CD4-positive, CD25-positive, alpha-beta regulatory T cell (primary cell): ENCODE measurements at places on chromosomes 6 and 20. TPM values are rescaled to one million over a fixed set of nuclear protein-coding genes. Genes with fewer than 3 reads are reported as not detected.

Gene DEF6
- 247 TPM for total RNA-seq

Gene RAET1L
- not detected for total RNA-seq

Gene STMND1
- not detected for total RNA-seq

Gene MPIG6B
- total RNA-seq, result 10.8 TPM

DNA sequence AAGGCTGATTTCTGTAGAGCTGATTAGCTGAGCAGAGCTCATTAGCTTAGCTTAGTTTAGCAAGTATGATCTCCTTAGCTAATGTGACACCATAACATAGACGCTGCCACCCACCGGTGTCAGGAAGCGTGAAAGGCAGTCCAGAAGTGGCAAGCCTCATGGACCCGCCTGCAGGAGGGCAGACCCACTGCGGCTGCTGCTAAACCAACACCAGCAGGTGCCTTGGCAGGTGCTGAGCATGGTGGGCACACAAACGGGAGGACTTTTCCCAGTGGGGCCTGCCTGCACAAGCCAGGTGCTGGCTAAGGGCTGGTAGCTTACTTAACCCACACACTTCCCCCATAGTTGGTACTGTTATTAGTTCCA lies 22.7 kb downstream of the ZDHHC14 start:
- no peak overlapping the region for H3K4me3 ChIP-seq
- no peaks in the 10 kb centered on the region for H3K36me3 ChIP-seq
- H3K27ac ChIP-seq, result no peak overlapping the region
- no peak for DNase-seq
- H3K4me1 ChIP-seq, result no peaks in the 10 kb centered on the region

DNA sequence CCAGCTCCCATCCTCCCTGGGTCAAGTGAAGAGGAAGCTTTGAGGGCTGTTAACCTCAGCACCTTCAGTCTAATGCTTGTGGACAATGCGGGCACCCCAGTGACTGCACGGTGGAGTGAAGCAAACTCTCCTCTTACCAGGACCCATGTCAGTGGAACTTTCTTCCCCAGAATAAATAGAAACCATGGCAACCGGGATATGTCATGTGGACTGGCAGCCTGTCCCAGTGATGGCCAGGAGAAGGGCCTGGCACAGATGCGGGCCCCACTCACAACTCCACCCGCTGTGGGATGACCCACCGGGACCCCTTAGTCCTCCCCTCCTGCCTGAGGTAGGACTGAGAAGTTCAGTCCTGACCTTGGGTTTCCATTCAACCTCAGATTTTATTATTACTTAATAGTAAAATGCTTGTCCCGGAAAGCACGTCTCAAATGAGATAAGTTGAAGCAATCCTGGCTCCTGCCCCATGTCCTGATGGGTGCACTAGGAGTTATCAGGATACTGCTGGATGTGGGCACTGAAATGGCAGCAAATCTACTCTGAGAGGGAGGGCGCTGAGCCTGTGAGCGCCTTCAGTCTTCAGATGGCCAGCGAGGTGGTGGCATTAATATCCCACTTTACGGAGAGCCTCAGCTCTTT lies 23.5 kb downstream of the TOX2 start:
- H3K27me3 ChIP-seq, result no peaks in the 10 kb centered on the region
- no peaks in the 10 kb centered on the region for H3K36me3 ChIP-seq
- no peak for DNase-seq
- no peak overlapping the region for H3K4me3 ChIP-seq
- peaks cover 43% of the 10 kb centered on the region for H3K4me1 ChIP-seq
- H3K27ac ChIP-seq, result no peak overlapping the region

GRCh38 chr6:130978660-130979396 lies 84.2 kb downstream of the EPB41L2 start:
- H3K27me3 ChIP-seq, result no peaks in the 10 kb centered on the region
- no peak overlapping the region for H3K27ac ChIP-seq
- no peak for DNase-seq
- H3K4me3 ChIP-seq, result no peak overlapping the region

DNA sequence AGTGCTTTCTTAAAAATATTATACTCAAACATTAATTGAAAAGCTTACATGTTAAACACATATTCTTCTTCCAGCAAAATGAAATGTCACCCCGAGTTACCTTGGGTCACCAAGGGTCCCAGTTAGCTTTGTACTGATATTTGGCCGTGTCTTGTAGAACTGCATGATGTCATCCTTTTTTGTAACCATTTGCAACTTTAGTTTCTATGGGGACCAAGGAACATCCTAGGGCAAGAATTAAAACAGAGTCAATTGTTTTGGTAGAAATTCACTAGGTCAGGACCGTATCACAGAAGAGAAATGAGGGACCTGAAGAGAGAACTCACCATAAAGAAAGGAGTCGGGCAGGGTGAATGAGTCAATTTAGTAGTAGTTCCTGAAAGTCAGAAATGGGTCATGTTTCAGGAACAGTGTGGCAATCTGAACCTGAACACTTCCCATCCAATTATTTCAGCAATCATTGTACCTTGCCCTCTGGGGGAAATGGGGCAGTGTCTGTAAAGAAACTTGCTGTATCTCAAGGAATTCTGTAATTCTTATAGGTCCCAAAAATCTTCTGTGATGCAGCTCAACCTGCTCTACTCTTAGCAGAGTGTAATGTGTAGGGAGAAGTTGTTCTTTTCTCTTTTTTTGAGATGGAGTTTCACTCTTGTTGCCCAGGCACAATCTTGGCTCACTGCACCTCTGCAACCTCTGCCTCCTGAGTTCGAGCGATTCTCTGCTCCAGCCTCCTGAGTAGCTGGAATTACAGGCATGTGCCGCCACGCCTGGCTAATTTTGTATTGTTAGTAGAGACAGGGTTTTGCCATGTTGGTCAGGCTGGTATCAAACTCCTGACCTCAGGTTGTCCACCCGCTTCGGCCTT lies 5.3 kb upstream of the AKAP7 start:
- peaks cover under 1% of the 10 kb centered on the region for H3K4me1 ChIP-seq
- no peak overlapping the region for H3K27ac ChIP-seq
- no peak overlapping the region for H3K4me3 ChIP-seq
- peaks cover 18% of the 10 kb centered on the region for H3K27me3 ChIP-seq
- no peak for DNase-seq
- no peaks in the 10 kb centered on the region for H3K36me3 ChIP-seq

- DNase-seq, result no peak
- H3K27ac ChIP-seq, result no peak overlapping the region
- H3K4me3 ChIP-seq, result no peak overlapping the region
- no peaks in the 10 kb centered on the region for H3K36me3 ChIP-seq
- H3K27me3 ChIP-seq, result no peaks in the 10 kb centered on the region
These were observed 239.6 kb downstream of the CDKAL1 start for GRCh38 chr6:20773822-20774221.

DNA sequence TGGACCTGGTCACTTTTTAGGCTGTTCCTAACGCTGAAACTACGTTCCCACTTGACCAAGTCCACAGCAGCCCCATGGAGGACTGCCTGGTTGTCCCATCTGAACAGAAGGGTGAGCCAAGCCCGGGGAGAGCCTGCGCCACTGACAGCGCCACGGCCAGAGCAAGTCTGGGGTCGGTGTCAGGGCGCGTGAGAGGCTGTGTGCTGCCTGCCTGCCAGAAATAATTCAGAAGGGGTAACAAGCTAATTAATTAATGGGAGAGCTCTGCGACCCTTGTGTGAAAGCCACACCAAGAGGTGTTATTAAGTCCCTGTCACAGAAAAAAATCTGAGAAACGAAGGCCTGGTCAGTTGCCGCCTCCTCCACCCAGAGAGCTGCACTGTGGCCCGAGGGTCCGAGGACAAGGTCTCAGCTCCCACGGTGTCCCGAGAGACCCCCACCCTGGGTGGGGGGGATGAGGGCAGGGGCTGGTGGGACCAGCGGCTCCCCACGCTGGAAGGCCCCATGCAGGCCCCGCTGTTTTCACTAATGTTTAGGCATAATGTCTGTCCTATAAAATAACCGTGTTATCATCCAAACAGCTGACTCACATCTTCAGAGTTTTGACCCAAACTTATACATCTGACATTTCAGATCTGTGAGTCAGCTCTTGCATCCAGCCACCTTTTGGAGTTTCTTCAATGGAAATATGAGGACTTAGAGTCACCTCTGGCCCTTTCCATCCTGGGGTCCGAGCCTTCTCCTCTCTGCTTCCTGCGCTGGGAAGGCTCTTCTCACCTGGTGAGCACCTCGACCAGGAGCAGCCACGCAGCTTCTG lies 58.5 kb downstream of the DLL1 start:
- H3K27ac ChIP-seq, result no peak overlapping the region
- no peaks in the 10 kb centered on the region for H3K36me3 ChIP-seq
- DNase-seq, result no peak

DNA sequence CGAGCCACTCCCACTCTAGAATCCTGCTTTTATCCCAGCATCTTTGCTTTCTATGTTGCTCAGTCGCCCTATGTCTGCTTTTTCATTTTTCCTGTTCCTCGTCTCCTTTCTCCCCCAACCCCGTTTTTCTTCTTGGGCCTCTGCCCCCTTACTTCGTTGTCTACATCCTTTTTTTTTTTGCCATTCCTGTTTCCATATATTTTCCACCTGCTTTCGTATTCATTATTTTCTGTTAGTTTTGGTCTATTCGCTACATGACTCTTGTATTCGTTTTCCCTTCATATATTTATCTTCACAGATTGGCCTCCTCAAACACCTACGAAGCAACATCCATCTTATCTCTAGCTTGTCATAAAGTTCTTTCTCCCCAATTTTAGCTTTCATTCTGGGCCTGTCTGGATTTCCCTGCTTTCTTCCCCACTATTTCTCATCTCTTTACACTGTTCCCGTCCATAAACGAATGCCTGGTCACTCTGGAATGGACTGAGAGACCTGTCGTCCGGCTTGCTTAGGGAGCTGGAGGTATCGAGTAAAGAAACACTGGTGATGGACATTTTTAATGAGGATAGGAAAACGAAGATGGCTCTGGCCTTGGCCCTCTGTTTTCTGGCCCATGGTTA lies 915 bp downstream of the PRRC2A start:
- no peaks in the 10 kb centered on the region for H3K27me3 ChIP-seq
- DNase-seq, result no peak
- H3K27ac ChIP-seq, result peak overlapping the region; percentile 98
- peak overlapping the region; percentile 78 for H3K4me3 ChIP-seq
- H3K36me3 ChIP-seq, result peaks cover 36% of the 10 kb centered on the region

- H3K36me3 ChIP-seq, result no peaks in the 10 kb centered on the region
- H3K27ac ChIP-seq, result no peak overlapping the region
- DNase-seq, result no peak
- H3K4me3 ChIP-seq, result no peak overlapping the region
- no peaks in the 10 kb centered on the region for H3K4me1 ChIP-seq
- no peaks in the 10 kb centered on the region for H3K27me3 ChIP-seq
These were observed 46.1 kb downstream of the KIF13A start for GRCh38 chr6:17941318-17941717.

DNA sequence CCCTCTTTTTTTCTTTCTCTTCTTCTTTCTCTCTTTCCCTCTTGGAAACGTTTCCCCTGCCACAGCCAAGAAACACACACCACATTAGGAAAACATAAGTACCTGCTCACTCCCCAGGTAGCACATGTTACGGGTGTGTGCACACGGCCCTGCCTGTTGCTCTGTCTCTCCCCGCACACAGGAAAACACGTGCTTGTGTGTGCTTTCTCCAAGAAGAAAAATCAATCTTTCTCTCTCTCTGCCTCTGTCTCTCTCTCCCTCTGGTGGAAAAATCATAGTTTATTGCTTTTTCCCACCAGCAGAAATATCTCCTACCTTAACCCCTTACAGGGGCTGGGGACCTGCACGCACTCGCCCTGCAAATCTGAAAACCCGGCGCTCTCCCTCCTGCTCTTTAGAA lies 102.3 kb downstream of the EDN3 start:
- peaks cover 14% of the 10 kb centered on the region for H3K4me1 ChIP-seq
- peaks cover 20% of the 10 kb centered on the region for H3K27me3 ChIP-seq
- no peak overlapping the region for H3K27ac ChIP-seq
- DNase-seq, result no peak
- no peak overlapping the region for H3K4me3 ChIP-seq
- no peaks in the 10 kb centered on the region for H3K36me3 ChIP-seq

GRCh38 chr20:63444548-63444947 lies 27.9 kb downstream of the KCNQ2 start:
- DNase-seq, result no peak
- peaks cover 14% of the 10 kb centered on the region for H3K4me1 ChIP-seq
- no peaks in the 10 kb centered on the region for H3K36me3 ChIP-seq
- no peak overlapping the region for H3K4me3 ChIP-seq

DNA sequence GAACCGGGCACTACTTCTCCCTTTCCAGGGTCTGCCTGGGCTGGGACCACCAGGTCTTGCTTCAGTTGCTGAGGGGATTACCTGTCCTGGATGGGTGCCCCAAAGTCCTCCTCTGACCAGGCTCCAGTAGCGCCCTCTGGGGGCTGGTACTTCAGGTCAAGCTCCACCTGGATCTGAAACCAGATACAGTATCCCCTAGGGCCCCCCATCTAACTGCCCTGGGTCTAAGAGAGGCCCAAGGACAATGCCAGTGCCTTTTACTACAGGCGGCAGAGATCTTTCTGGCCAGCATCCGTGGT lies 11.2 kb upstream of the SPAG4 start:
- no peaks in the 10 kb centered on the region for H3K27me3 ChIP-seq
- H3K27ac ChIP-seq, result no peak overlapping the region
- DNase-seq, result no peak
- H3K4me1 ChIP-seq, result peaks cover 18% of the 10 kb centered on the region

DNA sequence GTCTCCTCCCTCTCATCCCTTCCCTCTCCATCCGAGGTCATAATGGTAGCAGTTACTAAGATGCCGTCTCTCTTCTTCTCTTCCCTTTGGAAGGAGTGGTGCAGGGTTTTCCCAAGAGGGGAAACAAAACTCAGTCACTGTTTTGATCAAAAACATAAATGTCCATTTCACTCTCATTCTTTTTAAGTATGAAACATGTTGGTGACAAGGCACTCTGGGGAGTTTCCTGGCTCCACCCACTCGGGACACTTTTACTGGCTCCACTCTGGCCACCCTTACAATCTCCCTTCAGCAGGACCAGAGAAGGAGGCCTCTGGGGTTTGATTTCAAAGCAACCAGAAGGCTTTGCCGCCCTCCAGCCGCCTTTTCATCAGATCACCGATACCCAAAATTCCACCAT lies 57.0 kb downstream of the FGD2 start:
- DNase-seq, result no peak
- no peak overlapping the region for H3K27ac ChIP-seq
- H3K27me3 ChIP-seq, result no peaks in the 10 kb centered on the region
- no peak overlapping the region for H3K4me3 ChIP-seq
- no peaks in the 10 kb centered on the region for H3K4me1 ChIP-seq
- no peaks in the 10 kb centered on the region for H3K36me3 ChIP-seq

GRCh38 chr6:166996406-166996805 lies 2.8 kb upstream of the CEP43 start:
- peaks cover 11% of the 10 kb centered on the region for H3K36me3 ChIP-seq
- peaks cover 24% of the 10 kb centered on the region for H3K4me1 ChIP-seq
- DNase-seq, result no peak
- no peak overlapping the region for H3K4me3 ChIP-seq
- no peaks in the 10 kb centered on the region for H3K27me3 ChIP-seq

- no peak for DNase-seq
- H3K27me3 ChIP-seq, result no peaks in the 10 kb centered on the region
- H3K27ac ChIP-seq, result no peak overlapping the region
- peaks cover 49% of the 10 kb centered on the region for H3K4me1 ChIP-seq
These were observed 99.3 kb downstream of the RTN4IP1 start for GRCh38 chr6:106530026-106530425.
